ENCODE measurements at places on chromosomes 5 and 9.

- DNase-seq: no peak
These were observed 19.2 kb downstream of the SLC23A1 start for GRCh38 chr5:139363937-139364336.

- DNase-seq: peak; percentile 52
These were observed 28.7 kb downstream of the ANXA1 start for GRCh38 chr9:73180403-73180802.

DNA sequence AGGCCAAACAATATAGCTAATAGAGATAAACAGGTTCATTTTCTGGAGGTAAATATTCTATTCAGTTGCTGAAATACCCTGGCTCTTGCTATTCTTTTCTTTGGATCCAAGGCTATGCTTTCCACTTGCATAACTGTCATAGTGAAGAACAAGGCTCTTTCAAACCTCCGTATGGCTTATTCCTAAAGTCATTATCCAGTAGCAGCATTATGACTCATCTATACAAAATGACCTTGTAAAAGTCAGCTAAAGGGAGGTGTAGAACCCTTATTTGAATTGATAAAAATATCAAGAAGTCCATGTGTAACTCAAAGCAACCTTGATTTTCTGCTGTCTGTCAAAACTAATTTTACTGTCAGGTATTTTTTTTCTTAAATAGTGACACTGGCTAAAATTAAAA, 447.8 kb downstream of the PLK2 start:
- DNase-seq: no peak

DNA sequence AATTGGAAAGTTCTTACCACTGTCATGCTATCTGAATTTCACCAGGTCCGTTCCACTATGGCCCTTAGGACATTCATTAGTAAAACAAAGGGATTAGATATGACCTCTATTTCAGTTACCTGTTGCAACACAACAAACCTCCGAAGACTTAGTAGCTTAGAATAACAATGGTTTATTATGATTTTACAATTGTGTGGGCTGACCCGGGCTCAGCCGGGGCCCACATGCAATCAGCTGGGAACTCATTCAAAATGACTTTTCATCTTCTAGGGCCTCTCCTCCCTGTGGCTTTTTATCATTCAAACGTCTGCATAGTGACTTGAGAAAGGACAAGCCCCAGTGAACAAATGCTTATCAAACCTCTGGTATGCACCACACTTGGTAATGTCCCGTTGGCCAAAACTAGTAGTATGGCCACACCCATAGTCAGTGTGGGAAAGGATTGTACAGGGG, 2.3 kb upstream of the FBXW11 start:
- DNase-seq: no peak

DNA sequence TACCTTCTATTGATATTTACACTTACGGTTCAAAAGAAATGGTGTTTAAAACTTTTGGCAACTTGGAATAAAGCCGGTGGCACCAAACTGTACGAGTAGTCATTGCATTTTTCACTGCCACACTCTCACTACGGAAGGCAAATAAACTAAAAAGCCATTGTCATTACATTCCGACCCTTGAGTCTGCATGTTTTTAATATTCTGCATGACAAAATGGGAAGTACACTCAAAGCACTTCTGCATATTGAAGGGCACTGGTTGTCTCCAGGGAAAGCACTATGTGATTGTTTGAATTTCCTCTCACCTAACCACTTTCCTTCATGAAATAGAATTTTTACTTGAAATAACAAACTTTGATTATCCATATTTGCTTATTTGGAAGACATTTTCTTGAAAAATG, 426.3 kb downstream of the CETN3 start:
- no peak for DNase-seq

DNA sequence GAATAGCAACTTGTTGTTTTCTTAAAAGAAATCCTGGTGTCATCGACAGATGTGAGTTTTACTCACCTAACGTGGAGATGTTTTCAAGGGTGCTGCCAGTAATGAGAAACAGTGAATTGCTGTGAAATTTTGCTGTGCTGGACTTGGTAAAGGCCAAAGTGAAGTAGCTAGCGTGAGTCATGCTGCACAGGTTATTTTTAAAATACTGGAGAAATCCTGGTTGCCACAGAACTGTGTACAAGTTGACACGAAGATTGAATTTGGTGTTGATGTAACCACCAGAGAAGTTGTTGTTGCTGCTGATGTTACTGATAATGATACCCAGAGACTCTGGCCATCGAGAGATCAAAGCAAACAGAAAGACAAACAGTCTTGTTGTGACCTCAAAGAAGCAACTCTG, 187.9 kb upstream of the NFIL3 start:
- no peak for DNase-seq

DNA sequence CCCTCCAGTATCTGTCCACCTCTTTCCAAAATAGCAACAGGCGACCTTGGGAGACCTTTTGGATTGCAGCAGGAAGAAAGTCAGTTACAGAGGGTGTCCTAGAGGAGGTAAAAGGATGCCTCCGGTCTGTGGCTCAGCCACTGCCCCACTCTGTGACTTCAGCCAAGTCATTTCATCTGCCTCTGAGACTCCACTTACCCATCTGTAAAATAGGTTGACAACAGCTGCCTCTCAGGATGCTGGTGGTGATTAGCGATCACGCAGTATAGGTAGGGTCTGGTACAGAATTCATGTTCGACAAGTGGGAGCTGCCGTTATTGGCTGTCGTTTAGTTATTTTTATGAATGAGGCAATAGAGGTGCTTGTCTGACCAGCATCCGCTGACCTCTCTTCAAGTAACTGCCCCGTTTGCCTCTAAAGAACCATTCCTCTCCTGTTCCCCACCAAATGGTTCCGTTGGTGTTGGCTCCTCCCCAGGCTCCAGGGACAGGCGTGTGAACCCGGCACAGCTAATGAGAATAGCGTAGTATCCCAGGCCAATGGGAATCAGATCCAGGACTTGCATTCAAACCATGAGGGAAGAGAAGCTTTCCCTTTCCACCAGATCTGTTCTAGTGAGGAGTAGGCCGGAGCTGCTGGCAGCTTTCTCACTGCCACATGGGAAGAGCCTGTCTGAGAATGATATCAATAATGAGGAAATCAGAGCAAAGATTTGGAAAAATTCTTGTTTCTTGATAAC, 64.1 kb downstream of the SMIM23 start:
- no peak for DNase-seq

- no peak for DNase-seq
These were observed 50.6 kb downstream of the LHX2 start for GRCh38 chr9:124062172-124062571.

GRCh38 chr5:101894985-101895384, 401.1 kb downstream of the SLCO4C1 start:
- DNase-seq: no peak

DNA sequence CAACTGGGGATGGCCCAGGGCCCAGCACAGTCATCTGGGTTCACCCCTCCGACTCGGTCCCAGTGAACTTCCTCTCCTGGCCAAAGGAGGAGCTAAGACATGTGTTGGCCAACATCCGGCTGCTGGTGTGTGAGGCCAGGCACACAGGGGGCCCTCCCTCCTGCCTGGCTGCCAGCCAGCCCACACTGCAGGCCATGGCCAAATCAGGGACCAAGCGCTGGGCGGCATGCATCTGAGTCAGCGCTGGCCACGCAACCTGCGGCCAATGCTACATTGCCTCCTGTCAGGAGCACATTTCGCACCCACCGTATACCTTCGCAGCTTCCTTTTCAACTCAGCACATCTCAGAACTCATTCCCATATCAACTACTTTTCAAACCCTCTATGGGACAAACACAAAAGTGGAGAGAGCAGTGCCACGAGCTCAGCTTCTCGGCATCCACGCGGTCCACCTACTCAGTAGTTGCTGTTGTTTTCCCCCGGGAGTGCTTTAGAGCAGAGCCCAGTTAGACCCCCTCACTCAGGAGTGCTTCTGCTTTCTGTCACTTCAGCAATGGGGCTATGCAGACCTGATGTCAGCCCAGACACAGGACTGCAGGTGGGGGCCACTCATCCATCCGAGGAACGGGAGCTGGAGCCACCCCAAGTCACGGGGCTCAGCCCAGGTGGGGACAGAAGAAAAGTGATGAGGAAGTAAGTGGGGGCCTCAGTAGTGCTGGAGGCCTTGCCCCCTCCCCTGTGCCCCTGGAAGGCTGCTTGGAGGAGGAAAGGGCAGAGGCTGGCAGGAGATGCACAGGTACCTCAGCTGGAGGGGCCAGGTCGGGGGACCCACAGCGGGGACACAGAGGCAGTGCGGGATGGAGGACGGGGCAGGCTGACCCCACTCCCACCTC, 13.9 kb downstream of the NINJ1 start:
- peak; percentile 80 for DNase-seq

DNA sequence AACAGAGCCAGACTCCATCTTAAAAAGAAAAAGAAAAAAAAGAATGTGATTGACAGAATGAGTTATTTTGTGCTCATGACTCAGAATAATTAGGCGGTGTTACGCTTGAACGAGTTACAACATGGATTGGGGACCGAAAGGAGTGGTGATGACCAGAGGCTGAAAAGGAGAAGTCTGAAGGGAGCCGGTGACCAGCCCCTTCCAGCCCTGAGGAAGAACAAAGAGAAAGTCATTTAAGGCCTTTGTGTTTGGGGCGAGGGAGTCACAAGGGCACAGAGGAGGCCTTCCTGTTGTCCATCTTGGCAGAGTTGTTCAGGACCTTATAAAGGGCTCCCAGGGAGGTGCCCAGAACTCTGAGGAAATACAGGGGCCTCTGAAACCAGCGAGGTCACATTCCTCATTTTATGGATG, 131.6 kb downstream of the GOLPH3 start:
- DNase-seq: no peak

DNA sequence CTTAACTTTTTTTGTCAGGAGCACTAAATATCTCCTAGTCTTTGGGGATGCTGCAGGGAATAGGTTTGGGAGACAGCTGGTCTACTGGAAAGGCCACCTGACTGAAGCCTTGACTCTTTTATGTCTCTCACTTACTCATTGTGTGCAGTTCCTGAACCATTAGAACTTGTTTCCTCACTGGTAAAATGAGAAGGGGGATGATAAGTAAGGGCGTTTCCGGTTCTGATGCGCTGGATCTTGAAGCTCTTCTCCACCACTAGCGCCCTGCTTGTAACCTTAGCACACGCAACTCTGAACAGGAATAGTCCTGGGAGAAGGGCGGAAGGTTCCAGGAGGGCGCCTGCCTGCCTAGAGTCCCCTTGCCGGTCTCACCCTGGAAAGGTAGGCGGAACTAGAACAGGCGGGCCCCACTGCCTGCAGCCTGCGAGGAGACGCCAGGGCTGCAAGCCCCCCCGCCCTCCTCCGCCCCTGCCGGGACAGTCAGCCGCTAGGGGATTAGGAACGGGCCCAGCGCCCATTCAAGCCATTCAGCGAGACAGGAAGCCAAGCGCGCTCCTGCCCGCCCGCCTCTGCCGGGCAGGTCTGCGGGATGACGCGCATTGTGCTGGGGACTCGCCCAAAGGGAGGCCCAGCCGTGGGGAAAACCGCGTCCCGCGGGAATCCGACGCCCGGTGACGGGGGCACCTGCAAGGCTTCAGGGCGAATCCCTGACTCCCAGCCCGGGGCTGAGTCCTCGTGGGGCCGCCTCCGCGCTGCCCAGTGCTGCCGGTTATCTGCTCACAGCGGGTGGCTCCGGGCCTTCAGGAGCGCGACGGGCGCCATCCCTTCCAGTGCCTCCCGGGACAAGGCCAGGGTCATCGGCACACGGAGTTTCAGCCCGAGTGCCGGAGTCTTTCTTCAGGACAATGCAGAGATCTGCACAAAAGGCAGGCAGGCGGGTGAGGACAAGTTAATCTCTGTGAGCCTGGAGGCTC, 44.0 kb upstream of the XPA start:
- no peak for DNase-seq

GRCh38 chr9:136805207-136805740, 2.5 kb upstream of the RABL6 start:
- no peak for DNase-seq

- DNase-seq: no peak
These were observed 109.8 kb upstream of the TBC1D2 start for GRCh38 chr9:98365227-98365669.

DNA sequence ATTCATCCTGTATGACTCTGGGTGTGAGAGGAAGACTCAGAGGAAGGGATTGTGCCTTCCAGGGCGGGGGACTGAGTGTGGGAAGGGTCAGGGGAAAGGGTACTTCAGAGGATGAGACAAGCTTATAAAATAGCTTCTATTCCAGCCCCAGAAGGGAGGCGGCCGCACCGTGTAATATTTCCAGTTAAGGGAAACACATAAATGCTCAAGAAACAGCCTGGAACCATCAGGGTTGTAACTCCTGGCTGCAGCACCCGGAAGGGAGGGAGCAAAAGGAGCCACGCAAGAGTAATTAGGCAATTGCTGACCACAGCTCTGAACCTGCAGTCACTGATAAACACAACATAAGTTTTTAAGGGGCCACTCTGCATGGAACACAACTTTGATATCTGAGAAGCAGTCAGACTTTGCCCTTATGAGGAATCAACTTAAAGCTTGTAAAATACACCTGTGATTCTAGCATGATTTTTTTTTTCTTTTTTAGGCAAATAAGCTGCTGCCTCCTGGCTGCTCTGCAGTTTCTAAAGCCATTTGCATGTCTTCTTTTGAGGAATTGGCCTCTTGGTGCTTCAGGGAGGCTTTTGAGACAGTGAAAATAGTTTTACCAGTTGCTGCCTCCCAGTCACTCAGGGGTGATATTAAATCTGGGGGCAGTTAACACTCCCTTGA, 382.7 kb downstream of the ENC1 start:
- DNase-seq: no peak
